A172 (cell line): ENCODE measurements at places on chromosomes 7 and 10. TPM values are rescaled to one million over a fixed set of nuclear protein-coding genes. Genes with fewer than 3 reads are reported as not detected.
A peak's percentile ranks its signal among the peaks of the same experiment; 100 is the strongest.

DNA sequence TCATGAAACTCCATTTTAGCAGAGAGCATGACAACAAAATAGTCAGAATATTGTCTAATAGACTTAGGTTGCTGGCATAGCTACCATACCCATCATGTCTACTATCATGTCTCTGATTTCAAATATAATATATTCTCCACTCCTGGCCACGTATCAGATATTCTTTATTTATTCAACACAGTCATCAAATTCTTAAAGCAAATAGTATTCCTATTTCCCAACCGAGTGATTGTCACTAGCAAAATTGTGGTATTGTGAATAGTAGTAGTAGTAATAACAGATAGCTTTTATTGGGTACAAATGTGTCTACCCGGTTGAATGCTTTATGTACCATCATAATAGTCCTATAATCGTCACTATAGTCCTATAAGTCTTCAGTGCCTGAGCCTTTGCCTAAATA, 918.6 kb downstream of the KCNMA1 start:
- no peak for DNase-seq

GRCh38 chr7:14717816-14718215, 184.7 kb downstream of the DGKB start:
- DNase-seq: peak; percentile 40

DNA sequence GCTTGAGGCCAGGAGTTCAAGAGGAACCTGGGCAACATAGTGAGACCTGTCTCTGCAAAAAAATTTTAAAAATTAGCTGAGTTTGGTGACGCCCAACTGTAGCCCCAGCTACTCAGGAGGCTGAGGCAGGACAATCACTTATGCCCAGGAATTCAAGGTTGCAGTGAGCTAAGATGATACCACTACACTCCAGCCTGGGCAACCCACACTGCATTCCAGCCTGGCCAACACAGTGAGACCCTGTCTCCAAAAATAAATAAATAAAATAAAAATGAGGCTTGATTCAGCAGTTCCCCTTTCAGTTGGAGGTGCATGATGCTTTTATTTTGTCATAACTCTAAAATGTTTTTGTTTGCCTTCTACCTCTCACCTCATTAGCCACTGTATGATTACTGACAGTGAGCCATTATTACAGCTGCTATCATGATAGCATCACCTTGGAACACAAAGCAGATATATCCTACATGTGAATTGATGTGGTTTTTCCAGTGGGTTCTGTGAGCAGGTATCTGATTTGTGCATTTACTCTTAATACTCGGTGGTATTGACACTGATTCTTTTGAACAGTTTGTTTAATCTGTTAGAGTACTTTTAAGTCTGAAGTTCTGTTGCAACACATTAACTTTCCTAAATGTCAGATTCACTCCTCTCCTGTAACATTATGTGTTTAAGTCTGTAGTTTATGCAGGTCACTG, 49.1 kb downstream of the ARID5B start:
- no peak for DNase-seq

GRCh38 chr10:62831346-62831745, 15.2 kb upstream of the EGR2 start:
- peak; percentile 68 for DNase-seq

DNA sequence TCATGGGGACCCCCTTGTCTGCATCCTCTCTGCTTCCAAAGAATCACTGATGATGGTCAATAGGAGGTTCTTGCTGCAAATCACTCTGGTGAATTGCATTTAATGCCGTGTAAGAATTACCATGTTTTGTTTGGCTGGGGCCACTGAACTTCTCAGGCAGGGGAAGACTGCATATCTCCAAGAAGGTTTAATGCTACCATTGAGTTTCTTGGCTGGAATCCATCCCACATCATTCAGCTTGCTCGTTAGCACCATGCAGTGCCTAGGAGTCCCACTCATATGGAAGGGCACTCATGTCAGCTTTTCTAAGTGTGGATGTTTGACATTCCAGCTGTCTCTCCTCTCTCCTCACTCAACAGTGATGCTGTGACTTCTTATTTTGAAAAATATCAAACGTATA, 50.2 kb upstream of the BAMBI start:
- no peak for DNase-seq

DNA sequence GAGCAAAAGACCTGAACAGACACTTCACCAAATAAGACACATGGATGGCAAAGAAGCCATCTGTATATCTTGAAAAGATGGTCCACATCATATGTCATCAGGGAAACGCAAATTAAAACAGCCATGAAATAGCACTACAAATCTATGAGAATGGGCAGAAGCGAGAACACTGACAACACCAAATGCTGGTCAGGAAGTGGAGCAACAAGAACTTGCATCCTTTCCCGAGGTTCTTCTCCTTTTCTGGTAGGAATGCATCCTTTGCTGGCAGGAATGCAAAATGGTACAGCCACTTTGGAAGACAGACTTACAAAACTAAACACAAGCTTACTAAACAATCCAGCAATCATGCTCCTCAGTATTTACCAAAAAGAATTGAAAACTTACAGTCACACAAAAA, 60.0 kb downstream of the PIK3AP1 start:
- DNase-seq: no peak

DNA sequence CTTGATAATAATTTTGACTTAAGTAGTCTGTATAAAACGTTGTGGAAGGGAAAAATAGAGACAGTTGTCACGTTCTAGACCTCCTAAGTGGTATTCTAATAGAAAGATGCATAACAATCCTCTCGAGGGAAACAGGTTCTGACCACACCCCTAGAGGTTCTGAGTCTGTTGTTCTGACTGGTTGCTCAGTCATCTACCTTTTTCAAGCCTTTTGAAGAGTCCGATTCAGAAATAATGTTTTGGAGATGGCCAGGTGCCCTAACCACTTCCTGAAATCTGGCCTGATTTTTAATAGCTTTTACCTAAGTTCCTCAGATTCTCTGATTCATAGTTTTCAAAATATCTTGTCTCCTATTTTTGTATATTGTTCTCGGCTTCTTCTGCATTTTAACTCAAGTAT, 175.6 kb downstream of the HDAC9 start:
- peak; percentile 10 for DNase-seq

DNA sequence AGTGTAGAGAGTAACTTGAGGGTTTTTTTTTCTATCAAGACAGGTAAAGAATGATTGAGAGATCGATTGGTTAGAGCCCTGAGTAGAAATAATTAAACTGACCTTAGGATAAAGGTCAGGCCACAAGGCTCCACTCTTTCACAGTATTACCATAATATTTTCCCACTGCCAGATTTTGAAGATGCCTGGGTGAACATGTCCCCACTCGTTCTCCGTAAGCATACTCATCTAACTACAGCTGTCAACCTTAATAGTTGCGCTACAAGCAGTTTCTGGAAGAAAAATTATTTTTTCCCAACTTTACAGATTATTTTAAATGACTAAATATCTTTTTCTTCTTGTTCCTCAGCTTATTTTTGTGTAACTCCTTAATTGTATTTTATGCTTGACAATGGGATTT, 203.2 kb upstream of the LRGUK start:
- no peak for DNase-seq

DNA sequence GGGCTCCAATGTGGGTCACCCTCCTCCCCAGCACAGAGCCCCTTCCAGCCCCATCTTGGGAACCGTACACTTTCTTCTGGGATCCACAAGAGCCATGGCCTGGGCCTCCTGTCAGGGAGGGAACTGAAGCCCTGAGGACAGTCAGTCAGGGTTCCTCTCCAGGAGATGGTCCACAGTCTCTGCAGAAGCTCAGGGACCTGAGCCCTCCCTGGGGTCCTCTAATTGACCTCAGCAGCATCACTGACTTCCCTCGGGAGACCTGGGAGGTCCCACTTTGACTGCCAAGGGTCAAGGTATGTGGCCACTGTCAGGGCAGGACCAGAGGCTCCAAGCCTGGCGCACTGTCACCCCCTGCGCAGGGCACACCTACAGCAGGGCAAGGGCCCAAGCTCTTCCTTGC, 32.3 kb downstream of the NOD1 start:
- no peak for DNase-seq

ARMH3 gene
- 6.0 and 17.7 TPM in 2 replicates for total RNA-seq

FGFR2 gene
- total RNA-seq: 0.19 TPM in 1 of 2 replicates, not detected in the other

ADK gene
- total RNA-seq: 51.4 and 52.5 TPM in 2 replicates

STAM gene
- total RNA-seq: 82.7 and 115 TPM in 2 replicates

GARIN1A gene
- total RNA-seq: not detected in 2 replicates

SFXN4 gene
- total RNA-seq: 35.0 and 40.7 TPM in 2 replicates

GRID2IP gene
- total RNA-seq: 0.03 and 0.22 TPM in 2 replicates
